ENCODE measurements at places on chromosomes 16 and 17.

DNA sequence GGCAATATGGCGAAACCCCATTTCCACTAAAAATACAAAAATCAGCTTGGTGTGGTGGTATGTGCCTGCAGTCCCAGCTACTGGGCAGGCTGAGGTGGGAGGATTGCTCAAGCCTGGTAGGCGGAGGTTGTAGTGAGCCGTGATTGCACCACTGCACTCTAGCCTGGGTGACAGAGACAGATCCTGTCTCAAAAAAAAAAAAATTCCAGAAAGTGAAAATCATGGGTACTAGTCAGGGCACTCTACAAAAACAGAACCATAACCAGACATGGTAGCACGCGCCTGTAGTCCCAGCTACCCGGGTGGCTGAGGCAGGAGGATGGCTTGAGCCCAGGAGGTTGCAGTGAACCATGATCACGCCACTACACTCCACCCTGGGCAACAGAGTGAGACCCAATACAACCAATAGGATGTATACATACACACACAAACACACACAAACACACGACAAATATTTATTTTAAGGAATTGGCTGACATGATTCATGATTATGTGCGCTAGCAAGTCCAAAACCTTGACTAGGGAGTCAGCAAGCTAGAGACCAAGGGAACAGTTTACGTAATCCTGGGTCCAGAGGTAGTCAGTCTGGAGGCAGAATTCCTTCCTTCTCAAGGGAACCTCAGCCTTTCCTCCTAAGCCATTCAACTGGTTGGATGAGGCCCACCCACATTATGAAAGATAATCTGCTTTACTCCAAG, 11.6 kb upstream of the GP1BA start:
- DNase-seq, result no peak

GRCh38 chr17:12514596-12514995, 151.1 kb upstream of the MYOCD start:
- no peak for DNase-seq

GRCh38 chr16:18582902-18583301, 21.0 kb upstream of the NOMO2 start:
- no peak for DNase-seq

DNA sequence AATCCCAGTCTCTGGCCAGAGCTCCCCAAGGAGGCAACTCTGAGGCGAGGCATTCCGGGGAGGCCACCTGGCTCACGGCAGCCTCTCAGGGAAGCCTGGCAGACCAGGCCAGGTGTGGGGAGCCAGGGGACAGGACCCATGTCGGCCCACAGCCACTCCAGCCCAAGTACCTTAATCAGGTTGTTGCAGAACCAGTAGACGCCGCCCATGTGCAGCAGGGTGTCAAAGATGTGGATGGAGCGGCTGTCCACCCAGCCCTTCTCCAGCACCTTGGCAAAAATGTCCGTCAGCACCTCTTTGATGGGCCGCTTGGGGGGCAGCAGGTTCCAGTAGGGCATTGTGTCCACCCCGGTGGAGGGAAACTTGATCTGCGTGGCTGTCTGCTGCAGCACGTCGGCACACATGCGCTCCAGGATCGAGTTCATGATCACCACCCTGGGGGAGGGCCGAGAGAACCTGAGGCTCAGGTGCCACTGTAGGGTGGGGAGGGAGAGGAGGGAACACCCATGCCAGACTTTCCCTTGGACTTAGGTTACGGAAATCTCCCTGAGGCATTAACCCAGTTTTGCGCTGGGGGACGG, 7.8 kb downstream of the CSF3 start:
- DNase-seq, result no peak

- no peak for DNase-seq
Measured at GRCh38 chr16:86016201-86016965, 117.4 kb downstream of the IRF8 start.

- DNase-seq, result no peak
Measured at GRCh38 chr17:27451906-27452305, 4.3 kb upstream of the KSR1 start.

GRCh38 chr16:228151-228851, 948 bp downstream of the LUC7L start:
- no peak for DNase-seq

Measured in T-helper 2 cell (primary cell).